ENCODE measurements at places on chromosomes 2 and 18. TPM values are rescaled to one million over a fixed set of nuclear protein-coding genes. Genes with fewer than 3 reads are reported as not detected.

DNA sequence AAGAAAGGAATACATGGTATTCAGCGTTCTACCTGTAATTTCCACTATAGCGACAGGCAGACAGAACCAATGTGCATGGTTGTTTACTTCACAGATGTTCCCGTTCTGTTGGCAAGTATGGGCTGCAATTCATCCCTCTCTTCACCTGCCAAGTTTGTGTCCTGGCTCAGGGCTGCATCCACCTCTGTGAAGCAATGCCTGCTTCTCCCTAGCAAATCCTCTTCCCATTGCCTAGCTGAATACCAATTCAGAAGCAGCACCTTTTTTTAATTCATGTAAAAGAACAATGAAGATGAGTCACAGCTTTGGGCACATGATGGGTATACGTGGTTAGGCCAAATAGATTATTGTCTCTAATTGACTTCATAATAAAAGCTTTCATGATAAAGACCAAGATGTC, 54.7 kb upstream of the LRATD1 start:
- DNase-seq: no peak

- DNase-seq: no peak
Measured at GRCh38 chr2:110865188-110865587, 132.8 kb downstream of the ACOXL start.

DNA sequence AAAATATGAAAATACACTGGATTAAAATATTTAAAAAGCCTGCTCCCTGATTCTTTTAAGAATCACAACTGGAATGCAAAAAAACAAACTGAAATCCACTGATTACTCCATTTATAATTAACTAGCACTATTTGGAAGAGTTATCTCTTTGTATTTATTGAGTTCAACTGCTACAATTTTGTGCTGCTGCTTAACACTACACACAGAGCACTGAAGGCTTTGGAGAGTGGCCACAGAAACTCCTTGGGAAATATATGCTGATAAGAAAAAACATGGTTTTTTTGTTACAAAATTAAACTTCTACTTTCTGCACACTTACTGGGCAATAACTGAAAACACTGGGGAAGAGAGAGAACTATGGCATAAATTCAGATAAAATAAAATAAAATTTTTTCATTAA, 19.8 kb upstream of the BZW1 start:
- DNase-seq: no peak

The CFAP65 gene
- 0.13 TPM for total RNA-seq

DNA sequence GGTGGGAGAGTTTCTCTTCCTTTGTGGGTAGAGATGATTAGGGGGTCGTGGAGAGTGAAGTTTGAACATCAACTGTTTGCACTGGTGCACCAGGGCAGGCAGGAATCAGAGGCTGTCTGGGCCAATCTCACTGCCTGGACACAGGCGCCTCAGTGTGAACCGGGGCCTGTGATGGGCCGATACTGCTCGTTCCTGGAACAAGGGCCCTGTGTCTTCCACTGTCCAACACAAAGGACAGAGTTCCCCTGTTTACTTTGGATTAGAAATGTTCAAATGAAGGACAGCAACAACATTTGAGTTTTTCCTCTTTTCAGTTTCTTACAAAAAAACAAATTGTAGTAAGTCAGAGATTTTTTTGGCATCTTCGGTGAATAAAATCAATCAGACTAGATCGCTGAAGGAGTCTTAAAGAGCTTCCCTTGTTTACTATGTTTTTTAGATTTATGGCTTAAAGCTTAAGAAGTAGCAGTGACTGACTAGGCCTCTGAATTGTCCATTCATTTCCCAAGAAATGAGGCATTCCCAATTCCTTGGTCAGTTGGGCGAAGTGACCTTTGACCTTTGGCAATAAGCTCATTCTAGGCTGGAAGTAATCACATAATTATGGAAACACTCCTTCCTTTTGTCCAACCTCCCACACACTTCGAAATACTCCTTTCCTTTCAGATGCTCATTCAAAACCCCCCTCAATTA, 11.6 kb upstream of the TGFA start:
- DNase-seq: no peak

- DNase-seq: no peak
Measured at GRCh38 chr2:12296915-12297314, 419.8 kb upstream of the TRIB2 start.

GRCh38 chr2:118833716-118834439, 13.6 kb downstream of the EN1 start:
- no peak for DNase-seq

DNA sequence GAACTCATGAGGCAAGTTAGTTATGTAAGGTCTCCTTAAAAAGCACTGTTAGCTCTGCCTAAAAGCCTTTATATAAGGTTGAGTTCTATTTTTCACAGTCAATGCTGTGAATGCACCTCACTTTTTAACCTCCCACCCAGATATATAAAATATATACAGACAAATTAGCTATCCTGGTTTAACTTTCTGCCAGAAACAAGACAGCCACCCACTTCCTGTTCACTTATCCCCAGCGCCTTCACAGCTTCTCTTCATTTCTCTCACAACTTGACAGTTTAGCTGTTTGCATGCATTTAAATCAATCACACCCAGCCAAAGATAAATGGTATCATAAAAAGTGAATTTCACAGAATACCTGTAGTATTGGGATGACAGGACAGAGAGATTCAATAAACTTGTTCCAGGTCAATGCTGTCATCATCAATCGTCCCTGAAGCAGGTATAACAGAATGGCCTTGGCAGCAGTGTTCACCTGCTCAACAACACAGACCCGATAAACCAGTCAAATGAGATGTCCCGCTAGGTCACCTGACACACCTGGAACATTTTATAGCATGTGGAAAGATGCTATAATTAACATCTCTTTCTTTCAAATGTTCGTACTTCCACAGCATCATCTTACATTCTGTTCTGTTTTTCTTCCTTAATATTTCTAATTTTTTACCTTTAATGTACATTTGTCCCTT, 55.7 kb downstream of the RTTN start:
- DNase-seq: no peak

The TNFRSF11A gene
- total RNA-seq: 10.6 TPM

GRCh38 chr2:204027091-204027490, 90.5 kb downstream of the ICOS start:
- no peak for DNase-seq

GRCh38 chr18:73626221-73626620, 521.4 kb downstream of the FBXO15 start:
- no peak for DNase-seq

The LYPD1 gene
- 2.1 TPM for total RNA-seq

GRCh38 chr2:199819746-199820145, 31.2 kb downstream of the FTCDNL1 start:
- no peak for DNase-seq

- peak; percentile 94 for DNase-seq
Measured at GRCh38 chr2:218387369-218388194, 5.5 kb downstream of the SLC11A1 start.

The COL5A2 gene
- 24.2 TPM for total RNA-seq

GRCh38 chr2:156031121-156031520, 301.4 kb downstream of the NR4A2 start:
- DNase-seq: no peak

DNA sequence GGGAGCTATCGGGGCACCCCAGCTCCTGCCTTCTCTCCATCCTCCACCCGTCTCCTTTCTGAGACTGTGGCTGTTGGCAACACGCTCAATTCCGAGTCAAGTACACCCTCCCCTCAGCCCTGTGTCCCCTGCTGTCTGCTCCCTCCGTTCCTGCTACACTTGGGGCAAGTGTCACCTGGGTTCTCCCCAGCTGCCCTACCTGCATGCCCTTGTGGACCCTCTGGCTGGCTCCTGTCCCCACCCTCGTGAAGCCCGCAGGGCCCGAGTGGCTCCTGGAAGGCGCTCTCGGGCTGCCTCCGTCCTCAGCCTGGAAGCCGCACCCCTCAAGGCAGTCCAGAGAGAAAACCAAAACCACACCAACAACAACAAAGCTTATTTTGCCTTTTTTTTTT, 33.9 kb downstream of the PDIA6 start:
- no peak for DNase-seq

- DNase-seq: no peak
Measured at GRCh38 chr2:48406116-48406515, 123.8 kb upstream of the STON1 start.

The CLEC4F gene
- not detected for total RNA-seq

The ANO7 gene
- 6.9 TPM for total RNA-seq

- no peak for DNase-seq
Measured at GRCh38 chr2:23207871-23208270, 177.1 kb upstream of the KLHL29 start.

The FARP2 gene
- total RNA-seq: 35.7 TPM

The KCNF1 gene
- 0.90 TPM for total RNA-seq

DNA sequence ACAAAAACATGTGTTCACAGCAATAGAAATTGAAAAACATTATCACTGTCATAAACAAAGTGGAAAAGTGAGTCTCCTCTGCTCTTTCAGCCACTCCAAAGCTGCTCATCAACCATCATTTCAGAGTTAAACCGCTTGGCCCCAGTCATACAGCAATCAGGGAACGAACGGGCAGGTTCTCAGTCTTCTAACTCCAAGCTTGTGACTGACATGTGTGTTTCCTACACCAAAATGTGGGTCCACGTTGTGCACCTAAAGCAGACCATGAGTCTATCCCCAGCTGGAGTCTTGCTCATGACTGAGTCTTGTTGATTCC, 582.6 kb upstream of the ID2 start:
- DNase-seq: no peak

The DSC3 gene
- 3.7 TPM for total RNA-seq

DNA sequence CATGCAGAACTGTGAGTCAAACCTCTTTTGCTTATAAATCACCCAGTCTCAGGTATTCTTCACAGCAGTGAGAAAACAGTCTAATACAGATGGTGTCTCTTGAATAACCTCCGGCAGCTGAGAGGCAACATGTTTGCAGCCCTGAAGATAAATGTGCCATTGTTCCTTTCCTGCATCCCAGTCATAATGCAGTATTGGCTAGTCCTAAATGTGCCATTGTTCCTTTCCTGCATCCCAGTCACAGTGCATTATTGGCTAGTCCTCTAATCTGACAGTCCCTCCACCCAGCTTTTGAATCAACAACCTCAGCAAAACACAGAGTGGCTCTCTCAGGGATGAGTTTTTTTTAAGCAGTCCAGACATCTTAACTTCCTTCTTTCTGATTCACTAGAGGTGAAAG, 550.7 kb downstream of the RIT2 start:
- DNase-seq: no peak

GRCh38 chr2:158359846-158360245, 96.7 kb downstream of the CCDC148 start:
- DNase-seq: no peak

The HOXD4 gene
- not detected for total RNA-seq

The HRH4 gene
- total RNA-seq: not detected

DNA sequence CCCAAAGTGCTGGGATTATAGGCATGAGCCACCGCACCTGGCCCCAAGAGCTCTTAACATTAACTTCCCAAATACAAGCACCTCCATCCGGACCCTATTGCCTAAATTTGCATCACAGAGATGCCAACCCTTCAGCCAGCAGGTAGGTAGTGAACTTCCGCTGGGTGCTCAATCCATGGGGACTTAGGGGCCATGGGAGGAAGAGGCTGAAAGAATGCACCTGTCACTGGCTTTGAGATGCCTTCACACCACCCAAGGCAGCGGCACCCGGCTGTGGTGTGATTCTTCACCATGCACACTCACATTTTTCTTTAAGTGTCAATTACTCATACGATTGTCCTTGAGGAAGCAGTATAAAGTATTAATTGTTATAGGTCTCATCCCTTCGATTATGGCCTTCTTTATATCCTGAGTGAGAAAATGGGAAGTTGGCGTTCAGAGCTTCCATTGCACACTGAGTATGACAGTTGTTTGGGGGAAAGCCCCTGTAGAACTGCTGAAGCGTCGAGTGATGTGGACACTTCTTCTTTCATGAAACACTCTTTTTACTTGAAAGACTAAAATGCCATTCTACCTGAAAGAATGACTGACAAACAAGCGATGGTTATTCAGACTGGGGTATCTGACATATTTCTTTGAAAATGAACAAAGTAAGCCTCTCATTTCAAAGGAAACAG, 51.8 kb upstream of the BIN1 start:
- no peak for DNase-seq

DNA sequence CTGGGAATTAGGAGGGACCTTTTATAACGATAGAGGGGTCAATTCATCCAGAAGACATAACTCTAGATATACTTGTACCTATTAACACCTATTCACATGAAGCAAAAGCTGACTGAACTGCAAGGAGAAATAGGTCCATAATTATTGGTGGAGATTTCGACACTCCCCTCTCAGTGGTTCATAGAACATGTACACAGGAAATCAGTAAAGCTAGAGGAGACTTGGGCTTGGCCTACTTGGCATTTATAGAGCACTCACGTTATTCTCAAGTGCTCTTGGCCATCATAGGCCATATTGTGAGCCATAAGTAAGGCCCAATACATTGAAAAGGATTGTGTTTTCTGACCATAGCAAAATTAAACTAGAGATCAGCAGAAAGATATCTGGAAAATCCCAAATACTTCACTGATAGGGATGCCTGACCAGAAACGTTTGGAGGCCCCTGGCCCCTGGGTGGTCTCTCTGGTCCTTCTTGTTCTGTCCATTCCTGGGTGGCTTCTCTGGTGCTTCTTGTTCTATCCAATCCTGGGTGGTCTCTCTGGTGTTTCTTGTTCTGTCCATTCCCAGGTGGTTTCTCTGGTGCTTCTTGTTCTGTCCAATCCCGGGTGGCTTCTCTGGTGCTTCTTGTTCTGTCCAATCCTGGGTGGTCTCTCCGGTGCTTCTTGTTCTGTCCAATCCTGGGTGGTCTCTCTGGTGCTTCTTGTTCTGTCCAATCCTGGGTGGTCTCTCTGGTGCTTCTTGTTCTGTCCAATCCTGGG, 49.0 kb downstream of the SNED1 start:
- no peak for DNase-seq

GRCh38 chr2:190714958-190715357, 66.1 kb downstream of the NAB1 start:
- DNase-seq: no peak

DNA sequence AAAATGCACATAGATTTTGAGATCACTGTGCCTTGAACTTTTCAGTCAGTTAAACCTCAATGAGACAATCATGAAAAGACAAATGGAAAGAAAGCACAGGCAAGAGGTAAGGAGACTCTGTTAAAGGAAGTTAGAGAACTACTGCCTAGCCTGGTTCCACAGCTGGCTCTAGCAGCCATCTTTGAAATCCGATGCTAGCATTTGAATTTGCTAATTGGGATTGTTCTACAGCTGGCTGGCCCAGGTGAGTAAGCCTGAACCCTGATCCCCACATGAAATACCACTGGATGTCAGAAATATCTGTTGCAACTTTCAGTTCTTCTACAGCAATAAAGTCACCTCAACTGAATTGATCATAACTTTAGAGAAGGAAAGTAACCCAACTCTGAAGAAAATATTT, 315.2 kb upstream of the CHAC2 start:
- DNase-seq: no peak

The TMEM237 gene
- total RNA-seq: 36.8 TPM

DNA sequence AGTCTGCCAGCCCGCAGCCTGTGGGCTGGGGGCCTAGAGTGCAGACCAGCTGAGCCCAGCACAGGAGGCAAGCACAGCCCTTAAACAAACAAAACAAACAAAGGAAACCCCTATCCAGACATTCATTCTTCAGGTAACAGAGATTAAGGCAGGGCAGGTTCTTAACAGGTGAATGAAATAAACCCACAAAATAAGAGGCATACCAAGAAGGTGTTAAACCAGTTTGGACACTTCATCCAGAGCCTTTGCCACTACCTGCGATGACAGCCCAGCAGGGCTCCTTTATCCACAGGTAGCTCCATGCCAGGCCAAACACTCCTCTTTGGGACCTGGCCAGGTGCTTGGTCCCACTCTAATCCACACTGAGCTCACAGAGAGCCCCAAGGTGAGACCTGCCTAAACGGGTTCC, 209.7 kb upstream of the SIX2 start:
- DNase-seq: no peak

- no peak for DNase-seq
Measured at GRCh38 chr2:26298638-26299393, 47.1 kb upstream of the SELENOI start.

Measured in H1 (cell line).